ENCODE measurements at places on chromosomes 6 and 20.

- no peak for DNase-seq
These were observed 81.4 kb downstream of the JARID2 start for GRCh38 chr6:15327271-15327670.

DNA sequence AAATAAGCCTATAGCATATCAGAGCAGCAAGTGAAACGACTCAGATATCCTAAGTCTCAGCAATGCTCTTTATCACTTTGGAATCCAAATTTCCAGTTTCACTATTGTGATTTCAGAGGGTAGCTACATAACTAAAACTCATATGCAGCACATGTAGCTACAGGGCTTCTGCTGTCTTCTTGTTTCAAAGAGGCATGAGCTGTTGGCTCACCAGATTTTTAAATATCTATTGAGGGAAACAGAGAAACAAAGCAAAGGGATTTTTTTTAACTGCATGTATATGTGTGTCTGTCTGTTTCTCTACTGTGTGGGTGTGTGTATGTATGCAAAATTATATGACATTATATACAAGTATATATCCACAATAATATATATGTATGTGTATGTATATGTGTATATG is 258.4 kb downstream of the HDGFL1 start:
- no peak for DNase-seq

GRCh38 chr20:39133201-39133600 is 171.1 kb downstream of the DHX35 start:
- no peak for DNase-seq

DNA sequence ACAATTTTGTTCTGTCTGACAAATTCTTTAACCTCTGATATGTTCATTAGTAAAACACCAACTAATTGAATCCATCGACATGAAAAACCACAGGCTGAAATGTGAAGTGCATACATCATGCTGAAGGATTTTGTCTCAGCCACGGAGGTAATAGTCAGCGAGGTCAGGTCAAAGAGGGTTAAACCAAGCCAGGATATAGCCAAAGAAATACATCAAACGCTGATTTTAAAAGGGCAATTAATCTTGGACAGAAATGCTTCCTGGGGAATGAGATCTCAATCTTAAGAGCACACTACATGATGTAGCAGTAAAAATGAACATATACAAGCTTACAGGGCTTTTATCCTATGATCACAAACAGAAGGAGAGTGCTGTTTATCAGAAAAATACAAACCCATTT is 106.7 kb downstream of the PRDM1 start:
- no peak for DNase-seq
